Natural killer cell (primary cell): ENCODE measurements at places on chromosomes 16 and 17. TPM values are rescaled to one million over a fixed set of nuclear protein-coding genes. Genes with fewer than 3 reads are reported as not detected.
A peak's percentile ranks its signal among the peaks of the same experiment; 100 is the strongest.

Gene B3GNT9
- 1.0 TPM for total RNA-seq

GRCh38 chr17:72358465-72358864 is 237.6 kb downstream of the SOX9 start:
- DNase-seq, result no peak

DNA sequence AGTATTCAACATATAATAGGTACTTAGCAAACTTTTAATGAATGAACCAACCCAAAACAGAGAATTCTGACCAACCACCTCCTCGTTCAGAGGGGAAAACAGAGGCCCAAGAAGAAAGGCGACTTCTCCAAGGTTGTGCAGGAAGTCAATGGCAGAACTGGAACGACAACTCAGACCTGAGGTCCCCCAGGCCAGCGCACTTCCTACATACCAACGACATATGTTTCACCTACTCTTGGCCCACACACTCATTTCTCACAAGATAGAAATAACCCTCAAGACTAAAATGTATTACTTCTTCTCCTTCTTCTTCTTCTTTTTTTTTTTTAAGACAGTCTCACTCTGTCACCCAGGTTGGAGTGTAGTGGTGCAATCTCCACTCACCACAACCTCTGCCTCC is 14.4 kb downstream of the CHCT1 start:
- no peak for DNase-seq

DNA sequence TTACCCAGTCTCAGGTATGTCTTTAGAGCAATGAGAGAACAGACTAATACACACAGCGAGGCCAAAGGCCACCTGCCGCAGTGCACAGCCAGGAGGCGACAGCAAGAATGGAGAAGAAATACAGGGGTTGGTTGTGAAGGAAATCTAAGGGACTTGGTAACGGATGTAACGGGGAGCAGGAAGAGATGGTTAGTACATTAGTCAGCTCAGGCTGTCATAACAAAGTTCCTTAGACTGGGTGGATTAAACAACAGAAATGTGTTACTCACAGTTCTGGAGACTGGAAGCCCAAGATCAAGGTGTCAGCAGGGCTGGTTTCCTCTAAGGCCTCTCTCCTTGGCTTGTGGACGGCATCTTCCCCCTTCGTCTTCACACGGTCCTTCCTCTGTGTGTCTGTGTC is 47.1 kb downstream of the TVP23C start:
- DNase-seq, result no peak

- DNase-seq, result no peak
These were observed 344.9 kb downstream of the CPPED1 start for GRCh38 chr16:12458591-12459358.

GRCh38 chr17:18368946-18369345 is 5.6 kb upstream of the SHMT1 start:
- no peak for DNase-seq

Gene RTN4RL1
- not detected for total RNA-seq

DNA sequence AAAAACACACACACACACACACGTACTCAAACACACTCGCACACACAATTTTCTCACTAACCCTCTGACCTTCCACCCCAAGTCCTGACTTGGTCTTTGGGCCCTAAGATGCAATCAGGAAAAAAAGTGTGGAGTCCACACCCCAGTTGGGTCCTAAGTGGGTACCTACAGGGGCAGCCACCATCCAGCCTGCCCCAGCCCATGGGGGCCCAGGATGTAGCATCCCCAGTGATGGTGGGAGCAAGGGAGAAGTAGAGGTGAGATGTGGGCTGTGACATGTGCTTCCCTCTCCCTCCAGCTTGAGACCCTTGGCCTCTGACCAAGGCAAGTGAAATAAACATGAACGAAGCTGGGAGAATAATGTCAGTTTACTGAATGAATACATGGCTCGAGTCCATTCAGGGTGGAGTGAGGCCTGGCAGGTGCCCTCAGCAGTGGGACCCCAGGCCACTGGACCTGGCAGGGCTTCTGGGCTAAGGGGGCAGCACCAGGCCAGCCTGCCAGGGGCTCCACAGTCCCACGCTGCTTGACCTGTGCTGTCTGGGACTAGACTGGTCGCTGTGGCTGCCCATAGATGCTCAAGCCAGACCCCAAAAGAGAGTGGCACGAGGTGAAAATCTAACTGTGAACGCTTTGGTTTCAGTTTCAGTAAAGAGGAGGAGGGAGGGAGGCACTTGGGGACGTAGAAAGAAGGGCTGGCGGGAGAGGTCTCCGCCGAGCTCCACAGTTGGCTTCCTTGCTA is 73.7 kb downstream of the MRC2 start:
- no peak for DNase-seq

DNA sequence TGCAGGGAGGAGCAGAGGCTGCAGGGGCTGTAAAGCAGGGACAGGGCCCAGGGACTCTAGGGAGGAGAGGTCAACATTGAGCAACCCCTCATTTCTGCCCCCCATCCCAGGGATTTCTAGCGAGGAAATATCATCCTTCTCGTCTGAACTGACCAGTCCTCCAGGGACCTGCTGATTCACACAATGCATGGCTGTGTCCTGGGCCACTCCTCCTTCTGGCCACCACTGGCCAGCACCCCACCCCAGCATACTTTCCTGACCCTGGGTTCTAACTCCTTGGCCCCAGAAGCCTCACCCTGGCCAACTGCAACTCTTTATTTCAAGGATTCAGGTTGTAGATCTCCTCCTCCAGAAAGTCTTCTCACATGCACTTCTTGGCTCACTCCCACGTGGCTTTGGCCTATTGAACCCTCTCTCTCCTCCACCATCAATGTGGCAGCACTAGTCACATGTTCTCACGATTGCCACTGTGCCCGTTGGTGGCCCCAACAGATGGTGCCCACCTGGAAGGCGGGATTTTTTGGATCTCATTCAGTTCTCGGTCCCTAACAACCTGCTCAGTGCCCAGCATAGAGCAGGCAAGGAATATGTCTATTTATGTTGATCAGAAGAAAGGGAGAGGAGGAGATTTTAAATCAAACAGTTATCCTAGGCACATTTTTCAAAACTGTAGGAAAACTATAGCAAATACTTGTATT is 41.5 kb downstream of the CUEDC1 start:
- no peak for DNase-seq

Gene NPB
- not detected for total RNA-seq

Gene NECAB2
- total RNA-seq, result not detected

- peak; percentile 52 for DNase-seq
These were observed 15.5 kb downstream of the CDH1 start for GRCh38 chr16:68752602-68753001.

DNA sequence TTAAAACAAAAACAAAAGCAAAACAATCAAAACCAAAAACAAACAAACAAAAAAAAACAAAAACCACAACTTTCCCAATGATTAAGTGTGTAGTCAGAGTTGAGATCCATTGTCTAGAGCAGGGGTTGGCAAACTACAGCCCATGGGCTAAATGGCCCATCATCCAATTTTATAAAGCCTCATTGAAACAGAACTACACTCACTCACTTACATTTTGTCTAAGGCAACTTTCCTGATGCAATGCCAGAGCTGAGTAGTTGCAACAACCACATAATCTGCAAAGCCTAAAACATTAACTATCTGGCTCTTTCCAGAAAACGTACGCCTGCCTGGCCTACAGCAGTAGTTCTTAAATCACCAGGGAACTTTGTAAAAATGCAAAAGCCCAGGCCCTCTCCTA is 124.1 kb downstream of the SOX9 start:
- no peak for DNase-seq

- DNase-seq, result no peak
These were observed 8.7 kb downstream of the ENDOV start for GRCh38 chr17:80423536-80424225.
